Karpas-422 (cell line): ENCODE measurements at places on chromosomes 4 and X. TPM values are rescaled to one million over a fixed set of nuclear protein-coding genes. Genes with fewer than 3 reads are reported as not detected.
A peak's percentile ranks its signal among the peaks of the same experiment; 100 is the strongest.

DNA sequence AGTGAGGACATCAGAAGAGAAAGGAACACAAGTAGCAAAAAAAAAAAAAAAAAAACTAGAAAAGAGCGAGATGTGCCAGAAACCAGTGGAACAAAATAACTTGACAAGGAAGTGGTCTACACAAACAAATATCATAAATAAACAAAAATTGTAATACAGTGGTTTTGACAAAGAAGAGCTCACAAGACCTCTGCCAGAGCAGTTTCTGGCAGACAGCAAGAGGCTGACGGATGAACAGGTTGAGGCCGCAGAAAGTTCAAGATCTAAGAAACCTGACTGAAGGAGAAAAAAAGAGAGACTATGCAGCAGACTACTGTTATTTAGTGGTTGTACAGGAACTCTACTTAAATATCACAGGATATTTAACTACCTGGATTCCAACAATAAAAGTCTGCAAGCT lies 66.2 kb downstream of the MAB21L2 start:
- H3K36me3 ChIP-seq = no peaks in the 10 kb centered on the region
- peaks cover 13% of the 10 kb centered on the region for H3K4me1 ChIP-seq
- no peak overlapping the region for H3K4me3 ChIP-seq
- no peak overlapping the region for H3K27ac ChIP-seq

- no peaks in the 10 kb centered on the region for H3K4me1 ChIP-seq
- no peaks in the 10 kb centered on the region for H3K36me3 ChIP-seq
- H3K4me3 ChIP-seq = no peak overlapping the region
- H3K27ac ChIP-seq = no peak overlapping the region
Observed at GRCh38 chr4:166972071-166972470, 262.2 kb downstream of the SPOCK3 start.

DNA sequence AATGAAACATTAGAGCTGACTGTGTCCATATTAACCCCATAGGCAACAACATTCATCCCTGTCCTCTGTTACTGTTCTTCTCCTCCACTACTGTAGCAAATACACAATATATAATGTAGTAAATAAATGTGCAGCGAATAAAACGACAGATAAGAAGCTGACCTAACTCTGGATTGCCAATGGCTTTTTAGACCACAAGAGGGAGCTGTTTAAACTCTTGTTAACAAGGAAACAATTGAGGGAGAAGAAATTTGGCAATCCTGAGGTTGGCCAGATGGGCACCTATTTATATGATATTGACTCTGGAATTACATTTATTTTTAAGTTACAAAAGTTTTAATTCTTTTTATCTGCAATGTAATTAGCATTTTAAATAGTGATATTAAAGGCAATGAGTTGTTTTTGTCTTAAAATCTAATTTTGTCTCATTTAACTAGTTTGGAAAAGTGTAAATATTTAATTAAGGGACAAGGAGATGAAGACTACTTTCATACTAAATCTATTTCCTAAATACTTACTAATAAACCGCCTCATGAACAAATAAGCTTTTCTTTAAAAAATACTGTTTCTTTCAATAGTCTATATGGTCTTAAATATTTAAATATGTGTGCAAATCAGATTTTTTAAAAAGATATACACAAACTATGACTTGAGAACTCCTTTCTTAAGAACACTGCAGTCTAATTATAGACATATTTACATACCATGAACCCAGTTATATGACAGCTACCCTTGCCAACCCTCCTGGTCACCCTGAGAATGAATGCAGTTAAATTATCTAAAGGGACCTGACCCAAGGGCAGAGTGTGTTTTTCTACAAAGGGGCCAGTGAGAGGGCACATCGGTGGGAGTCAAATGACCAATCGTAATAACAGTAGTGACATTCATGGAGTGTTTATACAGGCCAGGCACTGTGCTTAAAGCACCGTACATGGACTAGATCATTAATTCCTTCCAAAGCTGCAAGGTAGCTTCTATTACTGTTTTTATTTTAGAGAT lies 52.9 kb upstream of the HPF1 start:
- no peak overlapping the region for H3K27ac ChIP-seq
- H3K27me3 ChIP-seq = no peaks in the 10 kb centered on the region

The SCFD2 gene
- 28.5 and 49.6 TPM in 2 replicates for total RNA-seq

GRCh38 chr4:149347139-149347538 lies 468.5 kb downstream of the IQCM start:
- H3K27ac ChIP-seq = no peak overlapping the region
- H3K27me3 ChIP-seq = no peaks in the 10 kb centered on the region
- no peak for DNase-seq

GRCh38 chr4:82577451-82577850 lies 15.7 kb upstream of the TMEM150C start:
- no peaks in the 10 kb centered on the region for H3K36me3 ChIP-seq
- no peak for DNase-seq
- H3K27me3 ChIP-seq = no peaks in the 10 kb centered on the region
- H3K4me1 ChIP-seq = peaks cover 6% of the 10 kb centered on the region
- H3K4me3 ChIP-seq = no peak overlapping the region
- H3K27ac ChIP-seq = no peak overlapping the region

The RXFP1 gene
- not detected in 2 replicates for total RNA-seq

DNA sequence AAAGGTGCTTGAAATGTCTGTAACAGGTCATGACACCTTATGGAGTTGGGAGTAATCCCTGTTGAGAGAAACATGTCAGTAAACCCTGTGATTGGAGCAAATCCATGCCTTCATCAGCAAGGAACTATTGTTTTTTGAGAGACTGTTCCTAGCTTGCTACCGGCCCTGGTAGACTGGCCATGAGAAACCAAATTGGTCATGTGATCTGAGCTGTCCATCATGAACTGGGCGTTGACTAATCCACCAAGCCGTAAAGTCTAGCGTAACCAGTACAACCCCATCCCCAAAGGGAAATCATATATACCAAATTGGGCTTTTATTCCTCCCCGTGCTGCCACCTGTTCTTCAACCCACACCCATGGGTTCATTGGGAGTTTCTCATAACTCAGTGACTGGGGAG lies 143.7 kb downstream of the PHF8 start:
- H3K36me3 ChIP-seq = no peaks in the 10 kb centered on the region
- no peak for DNase-seq
- H3K4me1 ChIP-seq = no peaks in the 10 kb centered on the region
- no peaks in the 10 kb centered on the region for H3K27me3 ChIP-seq
- H3K27ac ChIP-seq = no peak overlapping the region
- H3K4me3 ChIP-seq = no peak overlapping the region

GRCh38 chr4:159401226-159401712 lies 298.4 kb downstream of the RAPGEF2 start:
- 0 out of 2 replicates have a peak, but pooled peaks cover 3% of the 10 kb centered on the region for H3K27me3 ChIP-seq
- no peaks in the 10 kb centered on the region for H3K36me3 ChIP-seq
- DNase-seq = no peak
- no peak overlapping the region for H3K4me3 ChIP-seq
- no peaks in the 10 kb centered on the region for H3K4me1 ChIP-seq

The C1QTNF7 gene
- total RNA-seq = not detected in 2 replicates

The ADGRL3 gene
- total RNA-seq = not detected in 2 replicates

GRCh38 chr4:169620880-169621248 lies 486 bp downstream of the CLCN3 start:
- peaks cover 26% of the 10 kb centered on the region for H3K4me1 ChIP-seq
- H3K27me3 ChIP-seq = no peaks in the 10 kb centered on the region
- peak; percentile 48 for DNase-seq
- no peaks in the 10 kb centered on the region for H3K36me3 ChIP-seq
- H3K4me3 ChIP-seq = peak overlapping the region; percentile 91

The CSAG3 gene
- total RNA-seq = not detected in 2 replicates
